Type B pancreatic cell (in vitro differentiated cells): ENCODE measurements at places on chromosomes 13 and 19. TPM values are rescaled to one million over a fixed set of nuclear protein-coding genes. Genes with fewer than 3 reads are reported as not detected.

Gene ITM2B
- total RNA-seq, result 232 and 302 TPM in 2 replicates

DNA sequence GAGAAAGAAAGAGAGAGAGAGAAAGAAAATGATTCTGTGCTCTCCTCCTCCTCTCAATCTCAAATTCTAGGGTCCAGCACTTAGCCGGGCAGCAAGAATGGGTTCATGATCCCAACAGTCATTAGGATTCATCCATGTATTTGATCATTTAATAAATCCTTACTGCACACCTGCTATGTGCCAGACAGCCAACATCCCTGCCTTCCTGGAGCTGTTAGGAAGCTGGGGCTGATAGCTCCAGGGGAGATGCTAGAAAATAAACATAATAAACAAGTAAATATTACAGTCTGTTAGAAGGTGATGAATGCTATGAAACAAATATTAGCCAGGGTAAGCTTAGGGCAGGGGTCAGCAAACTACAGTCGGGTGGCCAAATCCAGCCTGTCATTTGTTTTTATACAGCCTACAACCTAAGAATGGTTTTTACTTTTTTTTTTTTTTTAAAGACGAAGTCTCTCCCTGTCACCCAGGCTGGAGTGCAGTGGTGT lies 9.9 kb upstream of the ACP7 start:
- no peak overlapping the region for H3K4me3 ChIP-seq
- no peaks in the 10 kb centered on the region for H3K4me1 ChIP-seq
- peaks cover 6% of the 10 kb centered on the region for H3K27me3 ChIP-seq
- DNase-seq, result no peak

DNA sequence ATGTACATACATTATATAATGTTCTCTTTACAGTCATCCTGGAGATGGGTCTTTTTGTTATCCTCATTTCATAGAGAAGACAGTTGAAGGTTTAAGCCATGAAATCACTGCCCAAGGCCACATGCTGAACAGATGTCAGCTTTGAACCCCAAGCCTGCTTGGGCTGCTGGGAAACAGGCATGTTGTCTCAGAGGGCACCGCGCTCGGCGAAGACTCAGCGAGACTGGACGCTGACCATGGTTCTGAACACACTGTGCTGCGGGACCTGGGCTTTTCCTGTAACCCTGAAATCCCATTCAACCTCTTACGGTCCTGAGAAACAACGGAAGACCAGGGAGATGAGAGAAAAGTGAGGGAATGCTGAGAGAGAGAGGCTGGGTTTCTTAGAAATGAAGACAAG lies 27.3 kb downstream of the LRFN3 start:
- no peak overlapping the region for H3K27ac ChIP-seq
- no peaks in the 10 kb centered on the region for H3K4me1 ChIP-seq
- no peaks in the 10 kb centered on the region for H3K36me3 ChIP-seq
- DNase-seq, result no peak
- H3K27me3 ChIP-seq, result peaks cover 45% of the 10 kb centered on the region
- no peak overlapping the region for H3K4me3 ChIP-seq

Gene ZNF284
- total RNA-seq, result 4.9 and 5.2 TPM in 2 replicates
